Osteoblast (primary cell): ENCODE measurements at places on chromosomes 13 and 19. TPM values are rescaled to one million over a fixed set of nuclear protein-coding genes. Genes with fewer than 3 reads are reported as not detected.

Gene CGB5
- not detected in 2 replicates for total RNA-seq

Gene SERTM1
- total RNA-seq = not detected in 2 replicates

Gene FLT3
- not detected in 2 replicates for total RNA-seq

Gene GARIN5A
- 0.29 and 0.36 TPM in 2 replicates for total RNA-seq

Gene PRODH2
- not detected in 2 replicates for total RNA-seq

DNA sequence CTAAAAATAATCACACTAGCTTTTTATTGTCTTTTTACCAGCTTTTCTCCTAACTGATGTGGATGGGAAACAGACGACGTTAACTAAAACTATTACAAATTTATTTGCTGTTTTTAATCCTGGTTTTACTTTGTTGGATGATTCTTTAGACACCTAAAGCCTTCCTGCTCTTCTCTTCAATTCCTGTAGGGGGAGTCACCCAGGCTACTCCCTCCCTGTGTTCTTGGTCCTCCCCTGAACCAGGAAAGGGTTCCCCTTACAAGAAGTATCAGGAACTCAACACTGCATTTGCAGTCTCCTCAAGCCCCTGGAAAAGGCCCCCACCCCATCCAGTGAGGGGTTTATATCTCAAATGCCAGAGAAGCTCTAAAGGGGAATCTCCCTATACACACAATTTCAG lies 206.1 kb downstream of the SUCLA2 start:
- no peaks in the 10 kb centered on the region for H3K36me3 ChIP-seq
- no peak overlapping the region for H3K4me3 ChIP-seq
- H3K27me3 ChIP-seq = no peaks in the 10 kb centered on the region
- H3K4me1 ChIP-seq = no peaks in the 10 kb centered on the region

DNA sequence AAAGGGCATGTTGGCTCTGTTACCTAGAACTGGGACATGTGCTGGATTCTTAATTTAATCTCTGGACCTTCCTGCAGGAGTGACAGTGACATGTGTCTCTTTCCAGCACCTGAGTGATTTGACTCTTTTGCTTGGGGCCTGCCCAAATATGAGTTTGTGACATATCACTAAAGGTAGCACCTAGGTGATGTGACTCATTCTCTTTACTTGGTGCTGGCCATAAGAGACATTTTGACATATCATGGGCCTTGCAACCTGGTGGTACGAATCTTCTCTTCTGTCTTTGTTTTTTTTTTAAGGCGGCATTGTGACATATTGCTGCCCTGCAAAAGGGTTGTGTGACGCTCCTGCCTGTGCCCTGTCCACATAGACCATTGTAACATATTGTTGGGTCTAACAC lies 65.9 kb upstream of the ZNF43 start:
- no peaks in the 10 kb centered on the region for H3K36me3 ChIP-seq
- H3K4me3 ChIP-seq = no peak overlapping the region
- no peaks in the 10 kb centered on the region for H3K27me3 ChIP-seq
- H3K27ac ChIP-seq = no peak overlapping the region
- DNase-seq = no peak

DNA sequence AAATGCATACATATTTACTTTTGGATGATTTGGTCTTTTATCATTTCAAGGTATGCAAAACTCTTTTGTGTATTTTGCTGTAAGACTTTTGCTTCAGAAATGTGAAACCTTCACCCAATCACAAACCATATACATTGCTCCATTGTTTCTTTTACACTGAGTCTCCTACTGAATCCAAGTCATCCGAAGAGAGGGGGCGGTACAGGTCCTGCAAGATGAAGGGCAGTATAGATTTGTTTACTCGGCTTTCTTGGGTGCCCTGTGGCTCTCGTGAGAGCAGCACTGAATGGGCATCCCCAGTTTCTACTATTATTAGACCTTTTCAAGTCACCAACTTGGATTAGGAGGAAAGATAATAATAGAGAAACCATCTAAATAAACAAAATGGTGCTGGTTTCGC lies 280.6 kb downstream of the DCLK1 start:
- H3K4me3 ChIP-seq = no peak overlapping the region
- H3K27ac ChIP-seq = no peak overlapping the region
- no peaks in the 10 kb centered on the region for H3K27me3 ChIP-seq
- H3K36me3 ChIP-seq = no peaks in the 10 kb centered on the region
- H3K4me1 ChIP-seq = peaks cover 3% of the 10 kb centered on the region
- no peak for DNase-seq

GRCh38 chr19:5396096-5396939 lies 55.7 kb upstream of the PTPRS start:
- H3K4me1 ChIP-seq = no peaks in the 10 kb centered on the region
- H3K27me3 ChIP-seq = peaks cover 52% of the 10 kb centered on the region
- no peak overlapping the region for H3K27ac ChIP-seq
- H3K4me3 ChIP-seq = no peak overlapping the region
- H3K36me3 ChIP-seq = no peaks in the 10 kb centered on the region
- DNase-seq = no peak

GRCh38 chr13:113748862-113749451 lies 10.1 kb upstream of the TMEM255B start:
- H3K4me1 ChIP-seq = no peaks in the 10 kb centered on the region
- no peaks in the 10 kb centered on the region for H3K36me3 ChIP-seq
- no peak for DNase-seq
- H3K27me3 ChIP-seq = peaks cover 4% of the 10 kb centered on the region
- H3K4me3 ChIP-seq = no peak overlapping the region
- H3K27ac ChIP-seq = no peak overlapping the region

DNA sequence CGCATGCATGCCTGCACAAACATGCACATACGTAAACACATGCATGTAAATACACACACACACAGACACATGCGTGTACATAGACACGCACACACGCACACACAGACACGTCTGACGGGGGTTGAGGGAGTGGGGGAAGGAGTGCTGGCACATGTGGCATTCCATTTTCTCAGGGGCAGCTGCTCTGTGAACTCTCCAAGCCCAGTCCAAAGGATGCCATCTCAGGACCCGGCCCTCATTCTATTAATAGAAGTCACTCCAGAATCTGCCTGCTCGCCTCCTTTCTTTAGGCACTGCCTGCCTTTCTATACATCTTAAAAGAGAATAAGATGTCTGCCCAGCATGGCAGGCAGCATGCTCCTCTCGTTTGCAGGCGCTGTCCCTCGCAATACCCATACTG lies 5.3 kb downstream of the ARHGEF7 start:
- no peak overlapping the region for H3K4me3 ChIP-seq
- DNase-seq = no peak
- peaks cover 4% of the 10 kb centered on the region for H3K4me1 ChIP-seq
- H3K27me3 ChIP-seq = peaks cover 47% of the 10 kb centered on the region

DNA sequence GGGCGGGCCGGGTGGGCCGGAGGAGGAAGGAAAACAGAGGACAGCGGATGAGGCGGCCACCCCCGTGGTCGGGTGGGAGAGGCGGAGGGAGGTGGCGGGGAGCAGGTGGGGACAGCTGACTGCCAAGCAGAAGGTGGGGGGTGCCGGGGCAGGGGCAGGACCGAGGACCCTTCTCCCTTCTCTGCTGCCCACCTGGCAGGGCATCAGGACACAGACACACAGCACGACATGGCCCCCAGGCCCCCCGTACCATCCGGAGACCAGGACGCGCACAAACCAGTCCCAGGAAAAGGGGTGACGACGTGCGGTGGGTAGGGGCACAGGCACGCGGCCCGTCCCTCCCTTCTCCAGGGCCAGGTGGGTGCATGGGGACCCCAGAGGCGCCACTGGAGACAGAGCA lies 11.0 kb upstream of the CACTIN start:
- DNase-seq = no peak
- H3K4me1 ChIP-seq = no peaks in the 10 kb centered on the region
- peaks cover 10% of the 10 kb centered on the region for H3K36me3 ChIP-seq
- no peak overlapping the region for H3K27ac ChIP-seq
- H3K4me3 ChIP-seq = no peak overlapping the region

GRCh38 chr19:39996218-39996810 lies 546 bp upstream of the ZNF546 start:
- H3K36me3 ChIP-seq = no peaks in the 10 kb centered on the region
- peak overlapping the region; percentile 85 for H3K4me3 ChIP-seq
- peak; percentile 42 for DNase-seq
- peak overlapping the region; percentile 97 for H3K27ac ChIP-seq
- no peaks in the 10 kb centered on the region for H3K27me3 ChIP-seq

DNA sequence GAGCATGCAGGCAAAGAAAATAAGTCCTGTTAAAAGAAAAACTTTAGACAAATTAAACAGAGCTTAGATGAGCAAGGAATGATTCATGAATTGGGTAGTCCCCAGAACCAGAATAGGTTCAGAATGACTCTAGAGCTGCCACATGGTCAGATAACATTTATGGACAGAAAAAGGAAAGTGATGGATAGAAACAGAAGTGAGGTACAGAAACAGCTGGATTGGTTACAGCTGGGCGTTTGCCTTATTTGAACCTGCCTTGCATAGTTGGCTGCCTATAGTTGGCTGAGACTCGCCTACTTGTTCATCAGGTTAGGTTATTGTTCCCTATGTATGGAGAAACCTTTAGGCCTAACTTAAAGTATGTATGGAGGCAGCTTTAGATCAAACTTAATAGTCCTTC lies 35.4 kb downstream of the WDFY2 start:
- no peaks in the 10 kb centered on the region for H3K36me3 ChIP-seq
- no peaks in the 10 kb centered on the region for H3K27me3 ChIP-seq
- peak overlapping the region; percentile 87 for H3K27ac ChIP-seq

DNA sequence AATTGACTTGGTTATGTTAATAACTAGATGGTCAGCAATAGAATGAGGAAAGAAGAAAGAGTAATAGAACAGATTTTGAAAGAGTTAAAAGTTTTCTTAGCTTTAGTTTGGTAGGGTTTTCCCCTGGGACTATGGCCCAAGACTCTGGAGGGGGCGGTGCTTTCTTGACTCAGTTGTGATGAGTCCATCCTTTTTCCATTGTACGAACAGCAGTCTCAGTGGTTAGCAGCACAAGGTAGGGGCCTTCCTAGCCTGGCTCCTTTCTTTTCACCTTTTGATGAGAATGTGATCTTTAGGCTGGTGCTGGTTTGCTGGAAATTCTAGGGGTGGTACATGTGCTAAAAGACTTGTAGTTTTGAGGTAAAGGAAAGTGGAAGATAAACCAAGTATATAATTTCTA lies 38.8 kb downstream of the ZNF506 start:
- no peaks in the 10 kb centered on the region for H3K27me3 ChIP-seq
- peaks cover 9% of the 10 kb centered on the region for H3K36me3 ChIP-seq
- no peak overlapping the region for H3K27ac ChIP-seq
- no peak overlapping the region for H3K4me3 ChIP-seq

DNA sequence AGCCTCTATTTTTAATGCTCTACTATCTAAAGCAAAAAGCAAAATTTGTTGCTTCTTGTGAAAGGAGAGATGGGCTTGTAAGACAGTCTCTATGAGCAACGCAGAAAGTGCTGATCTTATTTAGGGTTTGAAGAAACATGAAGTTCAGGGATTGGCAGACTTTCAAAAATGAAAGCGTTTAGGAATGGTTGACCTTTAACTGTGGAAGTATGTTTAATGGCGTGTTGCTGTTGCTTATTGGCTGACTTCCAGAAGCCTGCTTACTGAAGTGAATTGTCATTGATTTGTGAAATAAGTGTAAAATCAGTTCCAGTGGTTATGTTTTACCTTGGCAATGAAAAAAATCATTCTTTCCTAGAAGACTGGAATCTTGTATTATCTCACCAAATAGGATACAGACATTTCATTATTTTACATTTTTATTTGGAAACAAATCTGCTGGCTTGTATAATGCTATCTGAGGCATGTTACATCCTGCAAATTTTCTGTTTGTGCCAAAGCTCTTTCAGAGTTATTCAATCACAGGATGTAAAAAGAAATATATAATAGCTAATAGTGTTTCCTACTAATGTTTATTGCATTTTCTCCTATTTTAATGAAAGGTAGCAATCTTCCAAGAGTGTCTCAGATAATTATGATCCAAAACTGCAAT lies 221.3 kb upstream of the SLITRK6 start:
- no peak overlapping the region for H3K27ac ChIP-seq
- H3K36me3 ChIP-seq = no peaks in the 10 kb centered on the region
- H3K27me3 ChIP-seq = no peaks in the 10 kb centered on the region
- H3K4me3 ChIP-seq = no peak overlapping the region
- DNase-seq = no peak
- H3K4me1 ChIP-seq = no peaks in the 10 kb centered on the region

- no peak overlapping the region for H3K27ac ChIP-seq
- no peaks in the 10 kb centered on the region for H3K4me1 ChIP-seq
- no peak overlapping the region for H3K4me3 ChIP-seq
- DNase-seq = no peak
- no peaks in the 10 kb centered on the region for H3K27me3 ChIP-seq
Observed at GRCh38 chr13:91894316-91894715, 495.9 kb downstream of the GPC5 start.

DNA sequence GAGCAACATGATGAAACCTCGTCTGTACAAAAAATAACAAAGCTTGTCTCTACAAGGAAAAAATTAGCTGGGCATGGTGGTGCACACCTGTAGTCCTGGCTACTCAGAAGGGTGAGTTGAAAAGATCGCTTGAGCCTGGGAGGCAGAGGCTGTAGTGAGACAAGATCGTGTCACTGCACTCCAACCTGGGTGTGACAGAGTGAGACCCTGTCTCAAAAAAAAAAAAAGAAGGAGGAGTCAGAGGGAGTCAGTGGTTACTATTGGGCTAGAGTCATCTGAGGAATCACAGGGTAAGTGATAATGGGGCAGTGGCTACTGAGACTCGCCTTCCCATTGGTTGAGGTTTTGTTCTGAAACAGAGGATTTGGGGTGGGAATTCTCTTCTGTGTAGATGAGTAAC lies 1.9 kb upstream of the GPI start:
- H3K4me3 ChIP-seq = no peak overlapping the region
- H3K27ac ChIP-seq = no peak overlapping the region
- peaks cover 13% of the 10 kb centered on the region for H3K36me3 ChIP-seq
- DNase-seq = no peak
- no peaks in the 10 kb centered on the region for H3K27me3 ChIP-seq
- peaks cover 30% of the 10 kb centered on the region for H3K4me1 ChIP-seq

GRCh38 chr13:108835083-108835482 lies 205.7 kb downstream of the MYO16 start:
- H3K27me3 ChIP-seq = no peaks in the 10 kb centered on the region
- no peaks in the 10 kb centered on the region for H3K4me1 ChIP-seq
- no peak overlapping the region for H3K27ac ChIP-seq
- H3K4me3 ChIP-seq = no peak overlapping the region
- H3K36me3 ChIP-seq = no peaks in the 10 kb centered on the region
- DNase-seq = no peak

- H3K4me1 ChIP-seq = no peaks in the 10 kb centered on the region
- H3K36me3 ChIP-seq = no peaks in the 10 kb centered on the region
- H3K27me3 ChIP-seq = peaks cover 31% of the 10 kb centered on the region
- no peak overlapping the region for H3K27ac ChIP-seq
- H3K4me3 ChIP-seq = no peak overlapping the region
- DNase-seq = no peak
Observed at GRCh38 chr19:35330475-35330874, 1.5 kb downstream of the CD22 start.

DNA sequence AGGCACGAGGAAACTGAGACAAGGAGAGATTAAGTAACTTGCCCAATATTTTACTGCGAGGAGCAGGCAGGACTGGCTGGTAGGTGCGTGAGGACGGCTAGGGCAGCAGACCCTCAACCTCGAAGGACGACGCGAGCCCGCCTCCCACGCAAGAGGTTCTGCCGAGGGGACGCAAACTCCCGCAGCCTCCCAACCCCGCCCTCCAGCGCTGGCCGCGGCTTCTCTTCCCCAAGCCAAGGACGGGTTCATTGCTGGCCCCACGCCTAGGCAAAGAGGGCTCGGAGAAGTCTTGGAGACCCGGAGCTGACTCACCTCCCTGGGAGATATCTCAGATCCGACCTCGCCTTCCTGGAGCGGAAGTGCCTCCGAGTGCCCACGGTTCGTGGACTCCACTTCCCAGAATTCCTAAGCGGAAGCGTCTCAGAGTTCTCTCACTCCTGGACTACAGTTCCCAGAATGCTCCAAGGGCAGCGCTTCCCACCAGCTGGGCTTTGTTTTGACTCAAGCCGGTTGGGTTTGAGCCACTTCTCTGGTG lies at the start of gene ZNF235:
TSS of gene ZNF235 (minus strand) at position 367 of the 535 bp plus-strand sequence. CDS start 1,621 bp downstream, outside the sequence.
- peak within 1 kb of the TSS; percentile 85 for H3K4me3 ChIP-seq
- no peaks in the 10 kb centered on the region for H3K27me3 ChIP-seq
- H3K36me3 ChIP-seq = peaks cover 4% of the 10 kb centered on the region
- DNase-seq = peak; percentile 97
- H3K4me1 ChIP-seq = peaks cover 10% of the 10 kb centered on the region
